ENCODE measurements at places on chromosomes 3 and 15.

DNA sequence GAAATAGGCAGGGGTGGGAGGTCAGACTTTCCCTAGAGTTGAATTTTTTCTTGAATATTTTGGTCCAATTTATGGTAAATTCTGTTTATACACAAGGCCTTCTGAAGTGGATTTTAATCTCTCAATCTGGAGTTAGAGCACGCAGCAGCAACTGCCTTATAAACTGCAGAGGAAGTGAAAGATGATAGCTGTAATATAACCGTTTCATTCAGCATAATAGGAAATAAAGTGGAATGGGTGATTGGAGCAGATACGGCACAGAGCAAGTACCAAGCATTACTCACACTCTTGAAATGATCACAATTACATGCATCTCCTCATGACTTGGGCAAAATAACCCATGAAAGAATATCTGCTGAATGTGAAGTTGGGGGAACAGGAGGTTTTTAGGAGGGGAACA is 106.8 kb downstream of the ARRDC4 start:
- DNase-seq = no peak

DNA sequence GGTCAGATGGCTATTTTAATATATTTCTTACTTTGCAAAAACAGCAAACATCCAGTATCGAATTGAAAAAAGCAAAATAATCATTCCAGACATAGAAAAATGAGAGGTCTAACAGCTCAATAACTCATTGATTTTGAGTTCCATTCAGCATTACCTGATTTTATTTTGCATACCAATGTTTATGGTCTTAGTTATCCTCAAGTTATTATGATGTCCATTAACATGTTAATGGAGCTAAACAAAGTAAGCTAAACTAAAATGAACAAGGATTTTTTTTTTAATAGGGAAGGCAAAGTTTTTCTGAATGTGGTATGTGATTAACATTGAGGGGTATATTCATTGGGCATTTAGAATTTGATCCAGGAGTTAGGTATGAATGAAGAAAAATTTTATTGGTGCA is 13.1 kb downstream of the MYH15 start:
- DNase-seq = no peak

DNA sequence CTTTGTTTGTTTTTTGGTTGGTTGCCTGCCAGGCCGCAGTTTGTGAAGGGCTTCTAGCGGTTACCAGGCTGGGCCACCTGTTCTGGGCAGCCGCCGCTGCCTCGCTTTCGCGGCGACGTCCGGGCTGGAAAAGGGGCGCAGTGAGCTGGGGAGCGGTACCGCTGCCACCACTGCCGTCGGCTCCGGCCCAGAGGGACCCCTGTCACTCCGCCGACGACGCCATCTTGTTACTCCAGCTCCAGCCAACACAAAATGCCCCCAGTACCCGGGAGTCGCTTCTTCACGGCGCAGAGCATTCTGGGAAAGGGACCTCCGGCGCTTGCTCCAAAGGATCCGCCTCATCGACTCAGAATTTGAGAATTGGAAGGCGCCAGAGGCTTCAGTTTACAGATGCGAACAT is 238.8 kb downstream of the CDIN1 start:
- no peak for DNase-seq

- no peak for DNase-seq
Measured at GRCh38 chr3:11238880-11239279, 33.3 kb upstream of the ATG7 start.

DNA sequence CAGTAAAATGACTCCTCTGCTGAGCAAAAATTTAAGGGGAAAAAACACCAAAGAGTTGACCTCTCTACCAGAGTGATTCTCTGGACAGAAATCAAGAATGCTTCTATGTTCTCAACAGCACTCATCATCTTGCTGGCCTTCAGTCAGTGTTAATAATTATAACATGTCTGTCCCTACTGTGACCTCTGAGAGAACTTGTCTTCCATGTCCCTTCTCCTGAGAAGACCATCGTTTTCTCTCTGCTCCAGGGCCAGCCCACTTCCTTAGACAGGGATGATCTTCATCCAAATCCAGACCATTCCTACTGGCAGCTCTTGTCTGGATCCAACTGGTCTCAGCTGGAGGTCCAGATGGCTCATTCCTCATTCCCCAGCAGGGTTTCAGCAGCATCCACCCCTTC is 139.0 kb upstream of the NECTIN3 start:
- DNase-seq = no peak

GRCh38 chr3:63912768-63913588 is 795 bp upstream of the SCAANT1 start:
- DNase-seq = peak; percentile 56

- no peak for DNase-seq
Measured at GRCh38 chr15:64915518-64916227, 4.0 kb downstream of the ANKDD1A start.

- DNase-seq = no peak
Measured at GRCh38 chr3:104437131-104437750, 929.5 kb upstream of the ALCAM start.

DNA sequence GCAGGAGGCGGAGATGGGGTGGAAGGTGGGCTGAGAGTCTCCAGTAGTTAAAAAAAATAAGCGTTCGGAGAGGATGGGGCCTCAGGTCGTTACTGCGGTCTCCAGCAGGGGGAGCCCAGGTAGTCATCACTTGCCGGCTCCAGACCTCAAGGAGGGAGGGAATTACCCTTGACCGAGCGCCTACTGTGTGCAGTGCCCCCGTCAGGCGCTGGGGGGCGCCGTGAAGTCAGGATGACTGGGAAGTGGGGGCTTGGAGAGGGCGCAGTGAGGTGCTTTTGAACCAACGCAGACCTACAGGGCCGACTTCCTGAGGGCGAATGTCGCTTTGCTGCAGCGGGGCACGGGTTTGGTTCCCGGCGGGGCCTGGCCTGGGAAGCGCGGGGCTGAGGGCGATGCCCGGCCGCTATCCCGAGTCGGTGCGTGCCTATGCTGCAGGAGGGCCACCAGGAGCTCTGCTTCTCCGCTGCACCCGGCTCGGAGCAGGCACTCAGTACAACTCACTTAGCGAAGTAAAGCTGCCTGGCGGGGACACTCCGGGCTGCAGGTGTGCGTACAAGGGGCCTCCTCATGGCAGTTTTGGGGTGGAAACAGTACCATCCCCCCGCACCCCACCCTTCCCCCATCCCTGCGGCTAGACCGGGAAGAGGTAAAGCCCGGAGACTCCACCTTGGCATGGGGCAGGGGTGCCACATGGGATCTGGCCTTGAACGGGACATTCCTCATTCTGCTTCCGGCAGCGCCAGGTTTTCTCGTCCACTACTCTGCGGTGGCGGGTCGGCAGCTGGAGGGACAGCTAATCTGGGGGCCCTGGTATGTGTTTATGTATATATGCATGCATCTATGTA is 79.8 kb downstream of the RHCG start:
- no peak for DNase-seq

DNA sequence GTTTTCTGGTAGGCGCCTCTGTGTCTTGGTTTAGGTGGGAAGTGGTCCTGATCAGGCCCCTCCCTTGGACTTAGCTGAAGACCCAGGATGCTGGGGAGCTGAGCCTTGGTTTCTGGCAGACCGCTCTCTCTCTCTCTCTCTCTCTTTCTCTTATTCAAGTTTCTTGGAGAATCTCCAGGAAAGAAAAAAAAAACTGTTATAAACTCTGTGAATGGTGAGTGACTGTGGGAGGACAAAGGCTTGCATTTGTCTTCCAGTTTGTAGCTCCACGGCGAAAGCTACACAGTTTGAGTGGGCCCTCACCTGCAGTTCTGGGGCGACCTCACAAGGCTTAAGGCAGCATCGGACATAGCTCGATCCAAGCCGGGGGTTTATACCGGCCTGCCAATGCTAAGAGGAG is 7.5 kb downstream of the DET1 start:
- no peak for DNase-seq

DNA sequence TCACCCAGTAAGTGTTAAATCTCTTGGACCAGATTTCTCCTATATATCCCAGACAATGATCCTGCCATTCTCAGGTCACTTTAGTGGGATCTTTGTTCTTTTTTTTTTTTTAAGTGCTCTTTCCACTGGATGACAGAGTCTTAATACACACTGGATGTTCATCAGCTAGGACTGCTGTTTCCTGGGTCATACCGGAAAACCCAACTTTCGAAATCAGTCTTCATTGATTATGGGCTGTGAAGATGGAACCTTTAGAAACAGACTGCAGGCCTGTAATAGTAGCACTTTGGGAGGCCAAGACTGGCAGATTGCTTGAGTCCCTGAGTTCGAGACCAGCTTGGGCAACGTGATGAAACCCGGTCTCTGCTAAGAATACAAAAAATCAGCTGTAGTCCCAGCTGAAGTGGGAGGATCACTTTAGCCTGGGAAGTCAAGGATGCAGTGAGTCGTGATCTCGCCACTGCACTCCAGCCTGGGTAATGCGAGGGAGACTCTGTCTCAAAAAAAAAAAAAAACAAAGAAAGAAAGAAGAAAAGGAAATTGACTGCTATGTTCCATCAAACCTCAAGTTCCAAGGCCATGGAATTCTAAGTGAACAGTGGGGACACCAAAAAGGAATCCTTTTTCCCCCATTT is 2.3 kb downstream of the EOGT start:
- no peak for DNase-seq

- DNase-seq = no peak
Measured at GRCh38 chr15:77870195-77871065, 207.1 kb downstream of the TBC1D2B start.
